ENCODE measurements at places on chromosomes 4 and X.

DNA sequence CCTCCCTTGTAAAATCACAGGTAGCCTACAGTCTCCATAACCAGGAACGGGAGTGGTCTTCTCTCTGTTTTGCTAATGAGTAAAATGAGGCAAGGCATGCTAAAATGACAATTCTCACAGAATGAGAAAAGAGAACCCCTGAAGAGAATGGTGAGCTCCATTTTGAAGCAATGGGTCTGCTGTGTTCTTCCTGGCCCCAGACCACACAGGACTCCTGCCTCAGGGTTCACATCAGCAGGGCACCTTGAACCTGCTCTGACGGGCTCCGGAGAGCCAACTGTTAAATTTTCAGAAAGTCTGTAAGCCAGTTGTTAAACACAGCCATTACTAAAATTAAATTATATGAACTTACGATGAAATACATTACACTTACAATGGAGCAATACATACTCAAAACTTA is 32.1 kb upstream of the RBM47 start:
- no peak for DNase-seq

DNA sequence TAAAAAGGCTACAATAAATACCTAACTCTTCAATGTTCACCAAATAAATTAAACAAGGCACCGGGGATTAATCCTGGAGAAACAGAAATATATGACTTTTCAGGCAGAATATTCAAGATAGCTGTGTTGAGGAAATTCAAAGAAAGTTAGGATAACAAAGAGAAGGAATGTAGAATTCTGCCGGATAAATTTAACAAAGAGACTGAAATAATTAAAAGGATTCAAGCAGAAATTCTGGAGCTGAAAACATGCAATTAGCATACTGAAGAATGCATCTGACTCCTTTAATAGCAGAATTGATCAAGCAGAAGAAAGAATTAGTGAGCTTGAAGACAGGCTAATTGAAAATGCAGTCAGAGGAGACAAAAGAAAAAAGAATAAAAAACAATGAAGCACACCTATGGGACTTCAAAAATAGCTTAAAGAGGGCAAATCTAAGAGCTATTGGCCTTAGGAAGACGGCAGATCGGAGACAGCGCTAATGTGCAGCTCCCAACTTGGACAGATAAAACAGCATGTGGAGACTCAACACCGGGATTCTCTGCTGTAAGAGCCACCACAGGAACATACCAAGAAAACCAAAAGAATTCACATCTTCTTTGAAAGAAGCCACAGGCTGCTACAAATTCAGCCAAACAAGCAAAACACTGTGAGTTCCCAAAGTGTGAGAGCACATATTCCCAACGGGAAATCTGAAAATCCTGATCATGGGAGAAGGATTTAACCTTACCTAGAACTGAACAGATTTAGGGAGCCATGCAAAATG is 1290.9 kb downstream of the PCDH18 start:
- DNase-seq: no peak

- DNase-seq: no peak
Measured at GRCh38 chr4:144366425-144366824, 225.9 kb upstream of the GYPA start.

GRCh38 chr4:41750626-41751448 is 2.3 kb upstream of the PHOX2B start:
- no peak for DNase-seq

DNA sequence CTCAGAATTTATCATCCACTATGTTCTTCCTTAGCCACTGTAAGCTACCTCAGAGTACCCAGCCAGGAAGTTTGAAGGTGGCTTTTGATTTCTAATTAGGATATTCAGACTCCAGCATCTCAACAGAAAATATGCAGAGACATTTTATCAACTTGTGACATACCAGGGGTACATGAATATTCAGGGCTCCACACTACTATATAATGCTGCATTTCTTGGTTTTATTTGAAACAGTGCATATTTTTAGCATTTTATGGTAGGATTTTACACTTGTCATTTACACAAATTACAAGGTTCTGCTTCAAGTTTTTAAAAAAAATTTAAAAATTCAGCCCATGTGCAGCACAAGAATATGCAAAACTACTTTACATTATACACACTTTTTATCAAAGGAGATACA is 124.7 kb downstream of the UBE2K start:
- no peak for DNase-seq

DNA sequence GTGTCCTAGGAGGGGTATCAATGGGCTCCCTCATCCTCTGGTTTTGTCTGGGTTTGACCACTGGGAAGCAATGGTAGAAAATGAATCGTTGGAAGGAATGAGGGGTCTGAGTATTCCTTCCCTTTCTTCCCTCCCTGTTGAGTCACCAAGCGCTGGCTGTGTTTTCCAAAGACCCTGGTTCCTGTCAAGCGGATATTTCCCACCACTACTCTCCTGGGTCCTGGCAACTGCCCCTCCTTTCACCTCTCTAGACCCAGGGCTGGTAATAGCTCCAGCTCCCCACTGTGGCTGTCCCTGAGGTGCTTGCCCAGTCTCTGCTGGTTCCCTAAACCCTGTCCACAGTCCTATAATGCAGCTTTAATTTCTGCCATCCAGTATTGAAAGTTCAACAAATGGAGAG is 22.2 kb downstream of the SMIM43 start:
- DNase-seq: no peak

GRCh38 chr4:2694691-2695090 is 61.4 kb downstream of the TNIP2 start:
- DNase-seq: no peak

DNA sequence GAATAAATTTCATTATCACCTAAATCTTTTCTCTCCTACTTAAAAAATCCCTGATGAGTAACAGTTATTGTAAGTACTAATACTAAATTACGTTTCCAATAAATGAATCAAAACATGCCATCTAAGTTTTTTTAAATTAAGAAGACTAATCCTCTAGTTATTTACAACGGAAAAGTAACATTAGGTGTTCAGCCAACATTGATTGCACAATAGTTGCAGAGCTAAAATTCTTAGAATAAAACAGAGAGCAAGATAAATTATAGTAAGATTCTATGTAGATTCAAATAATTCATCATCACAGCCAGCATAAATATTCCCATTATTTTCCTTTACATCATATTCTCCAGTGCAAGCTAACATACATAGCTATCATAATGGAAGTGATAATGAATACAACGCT is 139.2 kb downstream of the HDX start:
- DNase-seq: no peak

- no peak for DNase-seq
Measured at GRCh38 chrX:6432226-6432625, 102.7 kb downstream of the VCX3A start.

DNA sequence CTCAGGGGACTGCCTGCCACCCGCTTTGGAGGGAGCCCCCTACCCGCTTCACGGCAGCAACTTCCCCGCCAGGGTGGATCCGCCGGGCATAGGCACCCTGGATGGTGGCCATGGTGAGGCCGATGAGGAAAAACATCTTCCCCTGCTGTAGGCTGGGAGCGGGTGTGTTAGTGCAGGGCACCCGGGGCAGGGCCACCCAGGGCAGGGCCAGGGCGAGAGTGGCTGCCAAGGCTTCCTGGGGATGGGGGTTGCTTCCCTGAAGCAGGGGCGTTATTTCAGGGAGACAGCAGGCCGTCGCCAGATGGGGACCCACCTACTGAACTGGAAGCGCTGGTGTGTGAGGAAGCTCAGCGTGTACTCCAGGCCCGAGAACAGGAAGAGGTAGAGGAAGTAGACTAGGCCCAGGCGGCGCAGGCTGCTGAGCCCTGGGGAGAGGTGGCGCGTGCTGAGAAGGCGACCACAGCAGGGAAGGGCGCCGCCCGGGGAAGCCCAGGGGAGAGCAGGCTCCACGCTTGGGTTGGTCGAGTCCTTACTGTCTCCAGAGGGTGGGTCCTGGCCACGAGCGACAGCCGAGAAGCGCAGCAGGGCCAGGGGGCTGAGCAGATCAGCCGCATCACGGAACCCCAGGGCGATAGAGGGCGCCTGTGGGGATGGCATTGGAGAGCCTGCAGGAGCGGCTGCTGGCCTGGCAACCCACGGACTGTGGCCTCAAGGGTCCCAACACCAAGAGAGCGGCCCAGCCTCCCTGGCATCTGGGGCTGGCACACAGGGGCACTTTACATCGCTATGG is 31.5 kb downstream of the NOP14 start:
- DNase-seq: peak; percentile 79
